ENCODE measurements at places on chromosomes 1 and 21.

GRCh38 chr1:70990469-70991253 lies 57.0 kb downstream of the PTGER3 start:
- no peak for DNase-seq

DNA sequence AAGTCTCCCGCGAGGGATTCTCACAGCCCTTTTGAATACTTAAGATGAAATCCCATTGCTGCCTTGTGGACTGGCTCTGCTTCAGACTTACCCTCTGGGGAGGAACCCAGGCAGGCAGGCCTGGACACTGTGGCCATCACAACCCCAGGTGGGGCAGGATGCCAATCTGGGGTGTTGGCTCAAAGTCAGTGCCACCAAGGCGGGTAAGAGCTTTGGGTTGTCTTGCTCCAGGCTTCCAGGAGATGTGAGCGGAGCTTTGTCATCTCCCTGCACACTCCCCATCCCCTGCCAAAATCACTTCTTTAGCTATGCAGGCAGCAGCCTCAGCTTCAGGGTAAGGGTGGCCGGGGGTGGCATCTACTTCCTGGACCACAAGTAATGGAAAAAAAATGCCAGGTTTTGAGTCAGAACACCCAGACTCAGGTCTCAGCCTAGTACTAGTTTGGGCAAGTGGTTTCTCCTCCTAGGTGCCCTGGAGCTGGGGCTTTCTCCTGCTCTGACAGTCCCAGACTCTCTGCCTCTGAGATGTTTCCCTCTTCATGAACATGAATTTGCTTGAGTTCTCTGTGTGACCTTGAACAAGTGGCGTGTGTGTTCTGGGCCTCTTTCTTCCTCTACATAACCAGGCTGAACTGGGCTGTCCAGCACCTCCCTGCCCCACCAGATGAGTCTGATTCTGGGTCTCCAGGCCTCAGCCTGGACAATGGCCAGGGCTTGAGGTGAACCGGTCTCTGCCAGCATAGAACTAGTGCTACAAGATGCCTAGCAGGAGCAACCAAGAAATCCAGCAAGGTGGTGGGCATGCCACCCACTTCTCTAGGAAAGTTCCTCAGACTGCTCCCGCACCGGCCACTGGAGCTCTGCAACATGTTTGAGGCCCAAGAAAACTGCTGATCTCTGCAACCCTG lies 65.4 kb downstream of the VWA5B1 start:
- no peak for DNase-seq

DNA sequence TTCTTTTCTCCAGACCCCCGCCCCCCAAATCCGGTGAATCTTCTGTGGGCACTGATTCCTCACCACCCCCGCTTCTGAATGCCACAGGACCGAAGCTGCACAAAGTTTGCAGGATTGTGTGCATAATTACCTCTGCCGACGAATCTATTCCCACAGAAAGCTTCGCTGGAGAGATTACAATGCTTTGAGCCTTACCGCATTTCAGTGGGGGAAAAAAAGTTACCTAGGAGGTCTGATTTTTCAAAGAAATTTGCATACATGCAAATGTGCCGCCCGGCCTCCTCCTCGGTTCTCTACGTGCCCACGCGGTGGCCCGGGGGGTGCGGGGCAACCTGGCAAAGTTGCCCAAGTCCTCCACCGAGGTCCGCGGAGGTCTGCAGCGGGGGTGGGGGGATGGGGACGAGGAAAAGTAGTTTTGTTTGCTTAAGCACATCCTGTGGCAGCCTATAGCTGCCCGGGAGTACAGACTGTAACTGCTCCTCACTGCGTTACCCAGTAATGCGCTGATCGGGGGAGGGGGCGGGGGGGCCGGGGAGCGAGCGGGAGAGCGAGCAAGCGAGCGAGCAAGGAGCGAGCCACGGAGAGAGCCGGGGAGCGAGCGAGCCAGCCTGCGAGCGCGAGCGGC lies 563 bp upstream of the NFIA start:
- no peak for DNase-seq

GRCh38 chr1:241412646-241413045 lies 55.6 kb upstream of the RGS7 start:
- no peak for DNase-seq

DNA sequence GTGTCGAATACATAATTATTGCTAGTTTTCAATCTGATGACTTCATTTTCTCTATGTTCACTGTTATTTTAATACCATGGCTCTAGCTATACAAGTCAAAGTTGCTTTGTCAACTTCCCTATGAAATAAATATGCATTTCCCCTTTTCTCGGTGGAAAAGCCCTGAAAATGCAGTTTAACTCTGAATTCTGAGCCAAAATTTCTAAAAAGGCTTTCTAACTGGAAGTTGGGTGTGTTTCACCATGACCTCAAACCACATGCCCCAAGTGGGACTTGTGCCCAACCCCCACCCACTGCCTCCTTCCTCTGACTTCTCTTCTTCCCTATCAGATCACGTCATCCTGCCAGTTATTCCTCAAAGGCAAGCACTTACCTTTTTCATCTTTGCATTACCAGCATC lies 8.9 kb downstream of the MKNK1 start:
- DNase-seq, result no peak

DNA sequence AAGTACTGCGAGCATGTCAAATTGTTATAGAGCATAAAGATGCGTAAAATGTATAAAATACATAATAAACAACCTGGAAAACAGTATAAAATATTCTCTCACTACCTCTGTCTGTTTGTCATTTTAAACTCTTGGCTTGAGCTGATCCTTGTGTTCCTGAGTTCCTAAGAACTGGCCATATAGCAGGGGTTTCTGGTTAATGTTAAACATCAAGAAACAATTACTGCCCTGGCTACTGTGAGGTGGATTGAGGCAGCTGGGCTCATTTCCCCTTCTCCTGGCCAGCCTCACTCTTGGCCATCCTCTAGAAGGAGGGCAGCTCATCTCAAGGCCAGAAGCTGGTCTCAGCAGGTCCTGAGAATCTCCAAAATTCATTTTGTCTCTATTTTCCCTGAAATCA lies 297.3 kb upstream of the USP24 start:
- DNase-seq, result no peak

DNA sequence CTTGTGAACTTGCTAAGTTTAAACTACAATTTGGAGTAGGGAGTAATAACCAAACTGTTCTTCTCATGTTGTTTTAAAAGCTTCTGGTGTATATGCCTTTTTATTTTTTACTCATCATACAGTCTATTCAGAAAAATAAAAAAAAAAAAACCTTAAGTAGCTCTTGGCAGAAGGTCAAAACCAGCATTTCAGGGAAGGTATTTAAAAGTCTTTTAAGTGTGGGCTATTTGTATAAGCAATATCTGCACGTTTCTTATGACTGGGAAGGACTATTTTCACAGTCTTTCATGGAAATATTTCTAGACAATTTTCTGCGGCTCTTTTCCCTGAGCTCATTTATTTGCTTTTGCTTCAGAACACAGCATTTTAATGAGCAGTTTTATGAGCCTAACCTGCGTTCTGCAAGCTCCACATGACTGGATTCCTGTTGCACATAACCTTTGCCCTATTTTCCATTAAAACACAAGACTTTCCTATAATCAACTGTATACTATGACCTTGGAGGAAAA lies 60.9 kb upstream of the C1orf105 start:
- DNase-seq, result no peak

DNA sequence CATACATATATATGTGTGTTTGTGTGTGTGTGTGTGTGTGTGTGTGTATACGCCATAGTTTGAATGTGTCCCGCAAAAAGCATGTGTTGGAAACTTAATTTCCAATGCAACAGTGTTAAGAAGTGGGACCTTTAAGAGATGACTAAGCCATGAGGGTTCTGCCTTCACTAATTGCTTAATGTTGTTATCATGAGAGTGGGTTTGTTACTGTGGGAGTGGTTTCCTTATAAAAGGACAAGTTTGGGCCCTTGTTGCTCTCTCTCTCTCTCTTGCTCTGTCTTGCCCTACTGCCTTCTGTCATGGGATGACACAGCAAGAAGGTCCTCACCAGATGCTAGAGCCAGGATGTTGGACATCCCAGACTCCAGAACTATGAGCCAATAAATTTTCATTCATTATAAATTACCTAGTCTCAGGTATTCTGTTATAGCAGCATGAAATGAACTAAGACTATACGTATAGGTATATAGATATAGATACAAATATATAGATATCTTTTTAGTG lies 103.8 kb upstream of the ZC3H11B start:
- no peak for DNase-seq

DNA sequence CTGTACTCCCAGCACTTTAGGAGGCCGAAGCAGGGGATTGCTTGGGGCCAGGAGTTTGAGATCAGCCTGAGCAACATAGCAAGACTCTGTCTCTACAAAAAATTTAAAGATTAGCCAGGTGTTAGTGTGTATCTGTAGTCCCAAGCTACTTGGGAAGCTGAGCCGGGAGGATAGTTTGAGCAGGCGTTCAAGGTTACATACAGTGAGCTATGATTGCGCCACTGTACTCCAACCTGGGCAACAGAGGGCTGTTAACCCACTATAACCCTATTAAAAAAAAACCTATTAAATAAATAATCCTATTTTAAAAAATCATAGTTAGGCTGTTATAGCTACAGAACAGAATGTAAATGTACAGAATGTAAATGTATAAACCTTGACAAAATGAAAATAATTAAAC lies 2.2 kb downstream of the MIS18A start:
- no peak for DNase-seq

DNA sequence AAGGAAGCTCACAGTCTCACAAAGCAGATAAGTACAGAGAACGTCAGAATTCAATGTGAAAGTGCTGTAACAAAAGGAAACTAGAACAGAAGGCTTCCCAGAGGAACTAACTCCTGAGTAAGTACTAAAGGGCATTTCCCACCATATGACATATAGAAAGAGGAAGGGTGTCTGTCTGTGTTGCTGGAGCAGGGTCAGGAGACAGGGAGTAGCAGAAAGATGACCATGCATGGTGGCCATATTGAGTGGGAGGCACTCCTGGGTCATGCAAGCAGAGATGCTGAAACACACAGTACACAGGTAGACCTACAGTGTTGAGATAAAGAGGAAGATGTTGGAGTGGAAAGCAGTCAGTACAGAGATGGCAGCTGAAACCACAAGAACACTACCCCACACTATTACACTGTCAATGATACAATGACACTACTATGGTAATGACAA lies 47.3 kb downstream of the SLC25A24 start:
- no peak for DNase-seq

DNA sequence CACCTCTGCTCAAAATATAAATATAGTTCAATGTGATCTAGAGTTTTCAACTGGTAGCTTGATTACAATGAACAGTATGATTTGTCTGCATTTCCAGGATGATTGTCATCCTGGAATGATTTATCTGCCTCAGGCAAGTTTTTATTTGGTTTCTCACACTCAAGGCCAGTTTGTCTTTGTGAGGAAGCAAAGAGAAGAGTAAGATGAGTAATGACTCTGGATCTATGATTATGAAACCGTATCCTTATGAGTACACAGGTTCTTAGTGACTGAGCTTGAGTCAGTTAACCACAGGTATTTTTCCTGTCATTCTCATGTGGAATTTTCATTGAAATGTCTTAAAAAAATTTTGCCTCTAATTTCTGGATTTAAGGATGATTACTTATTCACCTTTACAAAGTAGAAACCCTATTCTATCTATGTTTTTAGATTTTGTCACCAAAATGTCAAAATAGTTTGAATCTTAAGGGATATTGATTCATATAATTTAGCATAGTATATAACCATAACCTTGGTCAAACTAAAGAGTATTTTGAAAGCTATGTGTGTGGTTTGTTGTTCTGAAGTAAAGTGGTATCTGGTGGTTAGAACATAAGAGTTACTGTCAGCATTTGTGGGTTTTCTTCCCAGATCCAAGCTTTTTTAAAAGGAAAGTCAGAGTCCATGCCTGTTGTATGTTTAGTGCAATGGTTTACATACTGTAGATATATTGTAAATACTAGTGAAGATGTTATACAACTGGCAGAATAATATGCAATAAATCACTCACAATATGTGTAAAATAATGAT lies 145.0 kb downstream of the RASAL2 start:
- DNase-seq, result no peak

DNA sequence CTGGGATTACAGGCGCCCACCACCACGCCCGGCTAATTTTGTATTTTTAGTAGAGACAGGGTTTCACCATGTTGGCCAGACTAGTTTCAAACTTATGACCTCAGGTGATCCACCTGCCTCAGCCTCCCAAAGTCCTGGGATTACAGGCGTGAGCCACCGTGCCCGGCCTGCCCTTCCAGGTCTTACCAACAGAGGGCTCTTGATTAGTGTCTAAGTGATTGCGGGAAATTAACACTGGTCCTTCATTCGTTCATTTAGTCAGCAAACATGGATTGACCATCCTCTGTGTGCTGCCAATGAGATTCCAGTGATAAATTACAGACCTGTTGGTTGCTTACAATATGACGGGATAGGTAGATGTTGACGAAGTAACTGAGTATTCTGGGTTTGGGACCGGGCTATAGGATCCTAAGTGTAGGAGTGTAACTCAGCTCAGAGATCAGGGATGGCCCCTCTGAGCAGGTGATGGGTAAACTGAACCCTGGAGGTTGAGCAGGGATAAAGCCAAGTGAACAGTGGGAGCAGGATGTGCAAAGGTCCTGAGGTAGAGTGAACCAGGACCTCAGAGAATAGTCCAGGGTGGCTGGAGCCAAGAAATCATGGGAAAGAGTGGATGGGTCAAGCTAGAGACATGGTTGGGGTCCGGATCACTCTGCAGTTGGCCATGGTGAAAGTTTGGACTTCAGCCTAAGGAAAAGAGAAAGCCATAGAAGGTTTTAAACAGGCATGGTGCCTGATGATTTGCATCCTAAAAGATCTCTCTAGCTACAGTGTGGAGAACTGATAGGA lies 171.2 kb downstream of the KAZN start:
- no peak for DNase-seq

GRCh38 chr1:48061162-48062136 lies 64.3 kb upstream of the TRABD2B start:
- DNase-seq, result no peak

- no peak for DNase-seq
These were observed 3.1 kb downstream of the OLIG2 start for GRCh38 chr21:33028773-33029384.

DNA sequence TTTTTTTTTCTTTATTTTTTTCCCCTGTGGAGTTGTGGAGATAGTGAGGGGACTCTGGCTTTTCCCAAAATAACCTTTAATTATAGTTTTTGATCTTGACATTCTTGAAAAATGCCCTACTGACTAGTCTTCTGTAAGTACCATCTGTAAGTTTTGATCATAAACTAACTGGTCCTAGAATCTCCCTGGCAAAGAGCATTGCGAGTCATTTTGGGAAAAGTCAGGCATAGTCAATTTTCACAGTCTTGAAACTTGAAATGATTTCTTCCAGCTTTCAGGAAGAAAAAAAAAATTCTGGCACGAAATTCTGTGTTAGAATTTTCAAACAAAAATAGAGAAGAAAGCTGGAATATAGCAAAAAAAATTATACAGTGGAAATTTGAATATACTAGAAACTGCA lies 181.2 kb upstream of the SNX7 start:
- DNase-seq, result no peak

DNA sequence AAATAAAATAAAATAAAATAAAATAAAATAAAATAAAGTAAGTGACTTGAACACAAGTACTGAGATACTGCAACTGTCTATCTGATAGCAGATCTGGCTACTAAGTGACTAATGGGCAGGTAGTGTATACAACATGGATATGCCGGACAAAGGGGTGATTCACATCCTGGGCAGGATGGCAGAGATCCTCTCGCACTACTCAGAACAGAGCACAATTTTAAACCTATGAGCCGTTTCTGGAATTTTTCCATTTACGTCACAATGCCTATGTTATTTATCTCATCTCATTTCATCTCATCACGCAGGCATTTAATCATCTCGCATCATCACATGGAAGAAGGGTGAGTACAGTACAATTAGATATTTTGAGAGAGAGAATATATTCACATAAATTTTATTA lies 233.3 kb upstream of the COA6 start:
- no peak for DNase-seq

- DNase-seq, result no peak
These were observed 481.4 kb upstream of the CAMK1G start for GRCh38 chr1:209102120-209102519.

- no peak for DNase-seq
These were observed 87.1 kb downstream of the SLC5A9 start for GRCh38 chr1:48309564-48310082.

All from activated CD8-positive, alpha-beta memory T cell treated with anti-CD3 and anti-CD28 coated beads for 4 hours (primary cell).